ENCODE measurements at places on chromosomes 12 and 14. TPM values are rescaled to one million over a fixed set of nuclear protein-coding genes. Genes with fewer than 3 reads are reported as not detected.

KRT6C gene
- not detected for total RNA-seq

SLCO1C1 gene
- total RNA-seq = not detected

HELB gene
- total RNA-seq = 4.6 TPM

GDF3 gene
- total RNA-seq = not detected

AMHR2 gene
- total RNA-seq = 0.34 TPM

DIO3 gene
- total RNA-seq = 3.3 TPM

RGS6 gene
- total RNA-seq = 0.80 TPM

SRGAP1 gene
- total RNA-seq = 3.0 TPM

IL22 gene
- total RNA-seq = not detected

CFAP54 gene
- 4.2 TPM for total RNA-seq
